H4 (cell line): ENCODE measurements at places on chromosomes 5 and 9.

DNA sequence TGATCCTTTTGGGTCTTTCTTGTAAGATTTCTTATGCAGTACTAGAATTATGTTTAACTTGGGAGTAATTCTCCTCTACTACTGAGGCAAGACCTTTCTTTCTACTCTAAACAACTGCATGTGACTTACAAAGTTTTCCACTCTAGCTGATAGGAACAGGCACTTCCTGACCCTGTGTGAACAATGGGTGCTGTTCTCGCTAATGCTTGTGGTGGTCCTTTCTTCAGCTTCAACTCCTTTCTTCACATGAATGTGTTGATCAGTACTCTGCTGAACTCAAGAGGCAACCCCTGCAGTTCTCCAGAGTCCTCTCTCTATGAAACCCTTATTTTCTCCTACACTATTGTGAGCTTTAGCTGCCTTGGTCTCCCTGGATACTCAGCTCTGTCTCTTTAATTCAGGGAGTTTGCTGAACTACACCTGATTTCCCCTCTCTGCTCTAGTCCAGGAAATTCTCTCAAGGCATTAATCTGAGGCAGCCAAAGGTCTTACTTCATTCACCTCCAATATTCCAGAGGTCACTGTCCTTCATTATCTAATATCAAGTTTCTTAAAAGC is 484.6 kb upstream of the PIK3R1 start:
- no peak for DNase-seq

GRCh38 chr5:39364367-39364766 is at the start of gene C9:
TSS of gene C9 (minus strand) at chr5:39364495. CDS start at chr5:39364464, 31 bp downstream.
- no peak for DNase-seq

- peak; percentile 71 for DNase-seq
Observed at GRCh38 chr5:168364151-168364661, 72.8 kb downstream of the WWC1 start.

DNA sequence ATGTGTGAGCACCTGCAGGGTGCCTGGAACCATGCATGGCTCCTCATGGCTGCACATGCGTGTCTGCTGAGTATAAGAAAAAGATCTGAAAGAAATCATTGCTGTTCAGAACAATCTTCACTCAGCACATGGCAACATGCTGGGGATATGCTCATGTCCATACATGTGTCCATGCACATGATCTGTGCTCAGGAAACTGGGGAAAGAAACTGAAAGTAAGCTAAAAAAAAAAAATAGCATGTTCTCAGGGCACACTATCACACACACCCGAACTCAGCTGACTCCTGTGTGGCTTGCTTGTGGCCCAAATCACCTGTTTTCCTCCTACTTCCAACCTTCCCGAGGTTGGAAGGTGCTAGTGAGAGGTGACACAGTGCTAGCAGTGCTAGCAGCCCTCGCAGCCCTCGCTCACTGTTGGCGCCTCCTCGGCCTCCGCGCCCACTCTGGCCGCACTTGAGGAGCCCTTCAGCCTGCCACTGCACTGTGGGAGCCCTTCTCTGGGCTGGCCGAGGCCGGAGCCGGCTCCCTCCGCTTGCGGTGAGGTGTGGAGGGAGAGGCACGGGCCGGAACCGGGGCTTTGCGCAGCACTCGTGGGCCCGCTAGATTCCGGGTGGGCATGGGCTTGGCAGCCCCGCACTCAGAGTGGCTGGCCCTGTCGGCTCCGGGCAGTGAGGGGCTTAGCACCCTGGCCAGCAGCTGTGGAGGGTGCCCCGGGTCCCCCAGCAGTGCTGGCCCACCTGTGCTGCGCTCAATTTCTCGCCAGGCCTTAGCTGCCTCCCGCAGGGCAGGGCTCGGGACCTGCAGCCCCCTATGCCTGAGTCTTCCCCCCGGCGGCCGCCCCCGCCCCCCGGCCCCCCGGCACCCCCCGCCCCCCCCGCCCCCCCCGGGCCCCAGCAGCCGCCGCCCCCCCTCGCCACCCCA is 76.0 kb downstream of the GADD45G start:
- no peak for DNase-seq

- no peak for DNase-seq
Observed at GRCh38 chr5:38431242-38431853, 125.1 kb downstream of the LIFR start.

DNA sequence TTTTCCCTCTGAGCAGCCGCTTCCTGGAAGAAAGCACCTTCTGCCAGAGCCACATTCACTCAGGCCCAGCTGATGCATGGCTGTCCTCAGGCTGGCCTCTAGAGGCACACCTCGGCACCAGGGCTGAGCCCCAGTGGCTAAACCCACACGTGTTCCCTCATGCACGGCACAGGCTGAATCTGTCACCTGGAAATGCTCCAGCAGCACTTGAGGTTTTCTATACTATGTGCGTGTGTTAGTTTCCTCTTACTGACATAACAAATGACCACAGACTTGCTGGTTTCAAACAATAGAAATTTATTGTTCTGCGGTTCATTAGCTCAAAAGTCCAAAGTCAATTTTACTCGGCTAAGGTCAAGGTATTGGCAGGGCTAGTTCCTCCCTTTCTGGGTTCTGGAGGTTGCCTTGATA is 141.4 kb downstream of the LRRC70 start:
- DNase-seq: peak; percentile 22

- no peak for DNase-seq
Observed at GRCh38 chr5:143065185-143065965, 295.2 kb downstream of the ARHGAP26 start.

DNA sequence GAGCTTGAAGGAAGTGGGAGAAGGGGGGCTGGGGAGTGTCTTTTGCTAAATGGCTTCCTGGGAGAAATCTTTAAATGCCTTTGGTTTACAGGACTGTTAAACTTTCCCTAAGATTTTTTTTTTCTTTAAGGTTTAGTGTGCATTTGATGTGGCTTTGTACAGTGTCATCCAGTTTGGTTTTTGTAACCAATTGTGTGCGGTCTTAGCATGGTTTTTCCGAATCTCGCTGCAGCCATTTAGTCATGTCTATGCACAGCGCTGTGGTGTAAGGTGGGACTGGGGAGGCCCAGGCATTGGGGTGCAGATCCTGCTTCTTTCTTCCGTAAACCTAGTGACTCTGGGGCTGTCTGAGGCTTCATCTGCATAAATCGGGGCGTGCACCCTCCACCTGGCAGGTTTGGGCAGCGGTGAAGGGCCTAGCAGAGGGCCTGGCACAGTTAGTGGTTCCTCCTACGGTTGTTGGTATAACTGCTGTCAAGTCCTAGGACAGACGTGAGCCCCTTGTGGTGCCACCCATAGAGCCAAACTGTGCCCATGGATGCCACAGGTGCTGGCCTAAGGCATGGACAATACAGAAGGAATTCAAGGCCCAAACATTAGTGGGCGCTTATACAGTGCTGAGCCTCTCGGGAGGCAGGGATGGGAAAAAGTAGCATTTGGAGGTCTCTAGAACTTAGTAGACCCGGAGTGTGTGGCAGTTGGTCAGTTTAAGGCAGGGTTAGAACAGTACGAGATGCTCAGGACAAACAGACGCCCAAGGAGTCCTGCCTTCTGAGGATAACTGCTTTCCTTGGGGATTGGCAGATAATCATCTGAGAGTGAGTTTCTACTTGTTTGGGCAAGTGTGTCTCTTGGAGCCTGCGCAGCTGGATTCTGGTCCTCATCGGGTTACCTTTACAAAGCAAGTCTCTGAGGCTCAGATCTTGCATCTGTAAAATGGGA is 1.5 kb downstream of the PRRC2B start:
- DNase-seq: no peak

GRCh38 chr5:168301593-168302390 is 10.3 kb downstream of the WWC1 start:
- no peak for DNase-seq

DNA sequence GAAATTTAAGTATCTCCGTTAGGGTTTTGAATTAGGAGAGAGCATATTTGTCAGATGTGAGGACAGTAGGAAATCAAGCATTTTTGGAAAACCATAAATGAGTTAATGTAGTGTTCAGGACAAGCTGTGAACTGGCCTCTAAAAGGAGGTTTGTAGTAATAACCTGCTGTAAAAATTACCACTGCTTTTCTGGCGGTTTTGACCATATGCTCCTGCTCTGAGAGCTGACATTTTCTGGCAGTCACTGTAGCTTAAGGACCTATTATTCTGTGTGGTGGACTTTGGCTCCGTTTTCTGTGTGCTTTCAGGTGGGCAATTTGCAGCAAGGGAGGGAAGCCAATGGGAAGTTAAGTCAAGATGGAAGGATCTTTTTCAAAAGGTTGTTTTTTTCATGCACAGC is 111.1 kb downstream of the SGCD start:
- DNase-seq: no peak

DNA sequence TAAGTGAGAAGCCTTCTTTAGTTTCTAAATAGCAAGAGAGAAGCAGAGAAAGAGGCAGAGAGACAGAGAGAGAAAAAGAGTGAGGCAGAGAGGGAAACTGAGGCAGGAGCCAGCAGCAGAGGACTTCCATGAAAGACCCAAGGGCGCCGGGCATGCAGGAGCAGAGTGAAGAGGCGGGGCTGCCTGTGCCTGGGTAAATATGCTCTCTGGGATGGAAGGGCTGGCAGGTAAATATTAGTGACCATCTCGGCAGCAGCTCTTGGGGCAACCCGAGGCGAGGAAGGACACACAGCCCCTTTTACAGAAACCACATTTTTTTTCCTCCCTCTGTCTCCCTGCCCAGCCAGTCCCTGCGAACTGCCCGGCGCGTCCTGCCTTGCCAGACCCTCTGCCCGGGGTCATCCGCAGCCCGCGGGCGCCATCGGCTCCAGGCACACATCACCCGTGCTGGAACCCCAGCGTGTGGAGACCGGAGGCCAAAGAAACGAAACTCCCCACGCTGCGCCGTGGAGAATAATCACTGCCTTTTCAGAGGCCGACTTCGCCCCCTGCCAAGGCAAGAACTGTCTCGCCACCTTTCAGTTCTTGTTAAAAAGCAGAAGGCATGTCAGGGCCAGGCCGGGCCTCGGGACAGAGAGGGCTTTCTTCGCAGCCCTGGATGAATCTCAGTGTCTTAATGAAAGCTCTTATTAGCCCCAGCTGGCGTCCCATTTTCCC is 61.3 kb downstream of the BOD1 start:
- no peak for DNase-seq

DNA sequence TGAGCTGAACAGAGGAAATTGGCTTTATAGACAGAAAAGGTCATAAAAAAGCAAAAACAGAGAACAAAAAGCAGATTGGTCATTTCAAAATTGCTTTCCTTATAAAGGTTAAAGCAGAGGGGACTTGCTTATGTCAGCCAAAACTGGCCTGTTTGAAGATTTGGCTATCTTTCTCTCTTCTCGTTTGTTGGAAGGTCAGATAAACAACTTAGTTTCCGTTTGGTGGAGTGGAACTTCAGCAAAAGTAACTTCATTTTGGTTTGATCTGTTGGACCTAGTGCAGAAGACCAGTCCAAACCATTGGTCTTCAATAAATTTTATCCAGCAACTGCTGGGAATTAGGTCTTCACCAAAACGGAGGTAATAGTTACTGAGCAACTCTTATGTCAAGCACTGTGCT is 45.1 kb upstream of the HMGCS1 start:
- no peak for DNase-seq

DNA sequence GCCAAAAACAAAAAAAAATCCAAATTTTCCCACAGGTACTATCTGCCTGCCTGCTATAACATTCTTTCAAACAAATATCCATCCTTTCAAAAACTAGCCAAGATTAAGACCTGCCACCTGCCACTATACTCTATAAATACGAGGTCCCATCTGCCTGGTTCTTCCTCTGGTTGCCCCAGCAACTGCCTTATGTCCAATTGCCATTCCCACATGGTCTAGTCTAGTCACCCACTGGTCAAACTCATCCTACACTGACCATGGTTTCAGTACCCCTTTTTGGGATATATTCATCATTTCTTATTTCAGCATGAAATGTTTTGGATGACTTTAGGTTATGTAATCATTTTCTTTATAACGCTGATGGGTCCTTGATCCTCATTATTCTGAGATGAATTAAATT is 95.1 kb upstream of the CCNG1 start:
- no peak for DNase-seq

- DNase-seq: no peak
Observed at GRCh38 chr9:87285183-87285850, 212.3 kb upstream of the DAPK1 start.

DNA sequence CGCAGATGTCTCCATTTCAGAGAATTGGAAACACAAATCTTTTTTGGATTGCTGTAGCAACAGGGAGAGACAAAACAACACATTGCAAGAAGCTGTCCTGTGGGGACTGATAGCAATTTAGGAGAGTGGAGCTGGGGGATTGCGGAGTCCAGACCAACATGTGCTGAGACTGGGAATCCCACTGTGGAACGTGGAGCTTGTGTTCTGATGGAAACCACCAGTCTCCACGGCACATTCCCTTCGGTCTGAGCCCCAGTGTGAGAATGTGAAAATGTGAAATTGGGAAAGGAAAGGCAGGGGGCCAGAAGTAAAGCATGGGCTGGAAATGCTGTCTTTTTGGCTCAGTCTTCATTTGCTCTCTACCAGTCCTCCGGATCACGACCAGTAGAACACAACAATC is 348.8 kb upstream of the TNC start:
- DNase-seq: no peak

- no peak for DNase-seq
Observed at GRCh38 chr5:150946351-150946905, 41.6 kb upstream of the ZNF300 start.

DNA sequence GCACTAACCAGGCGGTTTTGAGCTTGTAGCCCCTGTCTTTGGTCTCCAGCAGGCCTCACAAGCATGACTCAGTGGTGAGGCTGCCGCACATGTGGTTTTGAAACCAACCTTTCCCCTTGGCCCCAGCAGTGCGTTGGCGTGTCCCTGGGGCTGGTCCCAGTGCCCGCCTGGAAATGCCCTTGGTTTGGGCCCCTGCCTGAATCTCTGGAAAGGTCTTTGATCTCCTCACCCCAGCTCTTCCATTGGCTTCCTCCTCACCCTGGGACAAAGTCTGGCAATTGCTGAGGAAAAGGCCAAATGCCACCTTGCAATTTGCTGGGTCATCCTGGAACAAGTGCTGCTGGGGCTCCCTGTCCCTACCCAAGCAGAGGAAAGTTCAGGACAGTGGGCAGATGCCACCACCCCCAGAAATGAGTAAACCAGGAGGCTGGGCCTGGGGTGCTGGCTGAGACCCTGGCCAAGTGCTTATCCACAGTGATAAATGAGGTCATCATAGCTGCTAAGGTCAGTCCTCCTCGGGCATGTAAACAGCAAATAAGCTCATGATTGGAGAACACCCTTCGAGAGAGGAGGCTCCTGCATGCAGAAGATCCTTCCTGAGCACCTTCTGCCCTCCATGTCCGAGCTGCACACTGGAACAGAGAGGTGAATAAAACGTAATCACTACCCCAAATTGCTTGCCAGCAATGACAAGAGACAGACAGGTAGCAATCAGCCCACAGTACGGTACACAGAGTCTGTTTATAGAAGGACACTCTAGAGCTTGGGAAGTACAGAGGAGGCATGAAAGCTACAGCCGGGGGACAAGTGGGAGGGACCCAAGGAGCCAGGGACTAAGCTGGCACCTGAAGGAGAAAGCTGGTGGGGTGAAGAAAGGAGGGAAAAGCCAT is 98.9 kb upstream of the CPEB4 start:
- peak; percentile 62 for DNase-seq

- no peak for DNase-seq
Observed at GRCh38 chr5:10801931-10802666, 41.1 kb upstream of the DAP start.

DNA sequence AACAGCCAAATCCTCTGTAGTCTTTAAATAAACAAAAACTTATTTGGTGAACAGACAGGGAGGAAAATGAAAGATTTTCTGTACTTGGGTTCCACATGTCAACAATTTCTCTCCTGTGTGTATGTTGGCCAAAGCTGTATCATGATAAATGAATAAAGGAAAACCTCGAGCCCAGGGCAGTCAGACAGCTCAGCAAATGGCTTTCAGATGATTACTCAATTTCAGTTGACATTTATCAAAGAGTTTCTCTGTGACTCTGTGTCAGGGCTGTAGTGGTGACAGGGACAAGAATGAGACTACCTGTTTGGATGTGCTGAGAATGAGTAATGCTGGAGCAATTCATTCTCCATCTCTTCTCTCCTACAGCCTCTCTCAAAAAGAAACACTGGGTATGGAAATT is 45.7 kb upstream of the PTGS1 start:
- no peak for DNase-seq
